ENCODE measurements at places on chromosomes 11 and 22.

GRCh38 chr22:45064313-45065278, 54.8 kb upstream of the PHF21B start:
- DNase-seq, result no peak

GRCh38 chr11:27118371-27118770, 77.8 kb downstream of the BBOX1 start:
- no peak for DNase-seq

GRCh38 chr11:44005063-44005701, 42.6 kb upstream of the ACCSL start:
- DNase-seq, result peak; percentile 29

GRCh38 chr22:24165673-24166072, 15.6 kb upstream of the SUSD2 start:
- no peak for DNase-seq

DNA sequence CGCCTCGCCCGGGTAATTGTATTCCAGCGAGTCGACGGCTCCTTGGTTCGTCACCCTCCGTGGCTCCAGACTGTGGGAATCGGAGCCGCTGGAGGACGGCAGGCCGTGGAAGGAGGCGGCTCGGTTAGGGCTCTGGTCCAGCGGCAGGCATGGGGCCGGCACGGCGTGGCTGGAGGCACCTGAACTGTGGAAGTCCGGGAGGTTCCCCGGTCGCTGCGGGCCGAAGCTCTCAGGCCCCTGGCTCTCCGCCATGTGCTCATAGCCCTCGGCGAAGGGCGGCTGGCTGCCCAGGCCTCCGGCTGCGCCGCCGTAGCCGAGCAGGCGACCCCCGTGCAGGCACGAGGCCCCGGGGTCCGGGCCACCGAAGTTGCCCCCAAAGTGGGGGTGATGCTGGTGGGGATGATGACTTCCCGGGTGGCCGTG, 1.7 kb downstream of the MN1 start:
- DNase-seq, result peak; percentile 74

Measured in right kidney (tissue), 9 donors.